ENCODE measurements at places on chromosomes 1 and 21.

- DNase-seq, result no peak
These were observed 15.9 kb upstream of the POGZ start for GRCh38 chr1:151475175-151475574.

DNA sequence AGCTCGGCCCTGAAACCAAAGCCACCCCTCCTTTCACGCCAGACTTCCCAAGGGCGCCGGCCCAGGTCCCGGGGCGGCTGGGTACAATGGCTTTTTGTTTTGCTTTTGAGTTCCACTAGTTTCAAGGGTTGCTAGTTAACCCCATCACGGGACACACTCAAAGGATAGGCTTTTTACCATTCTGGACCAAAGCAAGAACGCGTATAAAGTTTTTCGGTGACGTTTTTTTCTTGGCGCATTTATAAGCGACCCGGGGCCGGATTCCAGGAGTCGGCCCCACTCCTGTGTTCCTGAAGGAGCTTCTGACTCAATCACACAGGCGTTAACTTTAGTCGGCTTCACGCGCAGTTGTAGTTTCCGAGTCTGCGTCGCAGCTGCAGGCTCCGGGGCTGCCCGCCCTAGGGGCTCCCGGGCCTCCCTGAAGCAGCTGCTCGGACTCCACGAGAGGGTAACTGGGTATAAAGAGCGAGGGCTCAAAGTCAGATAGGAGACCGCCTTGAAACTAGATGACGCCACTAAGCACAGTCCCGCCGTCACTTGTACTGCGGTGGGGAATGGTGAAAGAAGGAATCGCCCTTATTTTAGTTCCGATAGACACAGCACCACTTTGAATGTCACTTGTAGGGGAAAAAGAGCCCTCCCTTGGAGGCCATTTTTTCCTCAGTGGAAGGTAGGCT is 707 bp upstream of the KLHL21 start:
- DNase-seq, result peak; percentile 84

GRCh38 chr1:216665406-216665805 is 57.8 kb downstream of the ESRRG start:
- no peak for DNase-seq

DNA sequence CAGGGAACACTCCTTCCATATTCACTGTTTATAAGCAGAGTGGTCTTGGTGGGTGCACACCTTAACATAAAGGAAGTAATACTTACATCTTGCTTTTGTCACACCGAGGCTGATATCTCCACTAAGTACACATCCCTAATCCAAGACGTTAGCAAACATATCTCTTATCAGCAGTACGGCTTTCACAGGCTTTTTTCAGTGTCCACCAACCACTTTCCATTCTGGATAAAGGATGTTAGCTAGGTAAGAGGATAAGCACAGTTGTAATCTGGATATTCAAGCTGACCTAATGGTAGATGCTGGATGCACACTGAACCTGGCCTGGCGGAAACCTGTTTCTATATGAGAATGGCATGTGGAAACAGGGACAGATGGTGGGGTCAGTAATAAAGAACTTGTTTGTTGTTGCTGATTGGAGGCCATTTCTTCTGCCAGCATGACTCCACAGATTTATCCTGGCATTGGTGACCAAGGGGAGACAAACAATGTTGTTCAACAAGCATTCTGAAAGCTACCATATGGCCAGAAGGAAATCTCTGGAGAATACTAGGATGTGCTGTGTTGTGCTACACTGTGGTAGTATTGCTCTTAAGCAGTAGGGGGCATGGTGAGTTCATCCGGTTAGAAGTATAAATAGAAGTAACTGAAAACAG is 416.4 kb downstream of the PTBP2 start:
- DNase-seq, result no peak

- no peak for DNase-seq
These were observed 42.7 kb downstream of the NIBAN1 start for GRCh38 chr1:184931566-184931965.

- no peak for DNase-seq
These were observed 10.0 kb upstream of the KCNA10 start for GRCh38 chr1:110529011-110529410.

- DNase-seq, result no peak
These were observed 70.6 kb downstream of the LAMC1 start for GRCh38 chr1:183093786-183094298.

DNA sequence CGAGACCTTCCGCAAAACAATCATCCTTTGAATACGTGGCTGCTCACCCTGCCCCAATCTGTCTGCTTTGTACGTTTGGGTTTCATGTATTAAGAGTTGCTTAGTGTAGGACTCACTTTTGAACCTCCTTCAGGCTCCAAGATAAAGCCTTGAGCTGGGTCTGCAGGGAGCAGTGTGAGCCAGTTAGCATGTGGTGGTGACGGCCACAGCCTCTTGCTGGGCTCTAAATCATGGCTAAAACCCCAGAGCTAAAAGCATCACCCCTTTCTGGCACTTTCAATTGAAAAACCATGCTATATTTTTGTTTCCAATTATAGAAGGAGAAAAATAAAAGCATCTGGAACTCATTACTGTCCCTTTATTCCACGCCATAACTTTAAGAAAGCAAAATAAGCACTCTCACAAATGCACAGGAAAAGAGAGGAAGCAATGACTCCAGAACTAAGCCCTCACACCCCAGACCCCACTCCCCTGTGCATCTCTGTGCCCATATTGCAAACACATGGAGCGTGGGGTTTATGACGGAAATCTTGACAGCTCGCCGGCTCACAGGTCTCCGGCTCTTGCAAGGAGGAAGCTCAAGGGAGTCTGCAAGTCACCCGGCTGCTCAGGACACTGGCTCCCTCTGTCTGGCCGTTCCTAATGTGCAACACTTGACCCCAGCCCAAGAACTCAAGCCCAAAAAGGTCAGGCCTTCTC is 135.5 kb downstream of the MIS18A start:
- peak; percentile 82 for DNase-seq

GRCh38 chr21:30717105-30717504 is 1.5 kb downstream of the KRTAP21-3 start:
- DNase-seq, result no peak

- no peak for DNase-seq
These were observed 23.4 kb upstream of the FCGR2A start for GRCh38 chr1:161481624-161482392.

DNA sequence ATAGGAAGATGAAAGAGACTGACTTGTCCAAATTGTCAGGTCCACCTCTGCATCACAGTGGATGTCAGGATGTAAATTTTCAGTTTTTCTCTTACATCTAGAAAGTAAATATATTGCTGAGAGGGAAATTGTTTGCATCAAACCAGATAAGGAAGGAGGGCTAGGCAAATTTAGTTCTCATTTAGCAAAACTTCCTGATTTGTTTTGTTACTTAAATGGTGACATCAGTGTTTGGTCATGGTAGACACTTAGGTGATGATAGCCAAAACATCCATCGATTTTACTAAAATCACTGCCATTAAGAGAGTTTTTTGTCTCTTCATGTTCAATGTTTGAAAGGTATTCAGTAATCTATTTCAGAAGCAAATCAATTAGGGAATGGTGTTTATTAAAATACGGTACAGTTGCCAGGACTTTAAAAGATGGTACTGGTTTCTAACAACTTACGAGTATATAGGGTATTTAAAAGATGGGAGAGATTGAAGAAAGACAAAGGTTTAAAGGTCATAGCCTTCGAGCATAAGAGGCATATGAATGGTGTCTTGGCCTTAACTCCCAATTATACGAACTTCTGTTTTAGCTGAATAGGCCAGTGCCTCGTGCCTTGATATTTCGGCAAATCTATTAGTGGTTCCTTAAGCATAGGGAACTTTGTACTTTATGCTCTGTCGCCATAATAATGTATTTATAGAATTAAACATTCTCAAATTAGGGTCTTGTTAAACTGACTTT is 3.0 kb downstream of the IER5 start:
- no peak for DNase-seq

- DNase-seq, result no peak
These were observed 46.7 kb upstream of the GUCA2A start for GRCh38 chr1:42211224-42211623.

- no peak for DNase-seq
These were observed 24.8 kb upstream of the ELOA start for GRCh38 chr1:23718482-23718881.

GRCh38 chr1:116990612-116991151 is 10.9 kb upstream of the CD101 start:
- DNase-seq, result peak; percentile 84

- no peak for DNase-seq
These were observed 12.1 kb downstream of the LGR6 start for GRCh38 chr1:202205523-202206190.

DNA sequence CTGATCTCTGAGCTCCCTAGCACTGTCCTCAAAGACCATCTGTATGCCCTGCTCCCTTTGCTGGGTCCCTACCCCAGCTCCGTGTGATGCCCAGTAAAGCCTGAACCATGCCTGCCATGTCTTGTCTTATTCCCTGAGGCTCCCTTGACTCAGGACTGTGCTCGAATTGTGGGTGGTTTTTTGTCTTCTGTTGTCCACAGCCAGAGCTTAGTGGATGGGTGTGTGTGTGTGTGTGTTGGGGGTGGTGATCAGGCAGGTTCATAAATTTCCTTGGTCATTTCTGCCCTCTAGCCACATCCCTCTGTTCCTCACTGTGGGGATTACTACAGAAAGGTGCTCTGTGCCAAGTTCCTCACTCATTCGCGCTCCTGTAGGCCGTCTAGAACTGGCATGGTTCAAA is 5.7 kb downstream of the GSTM5 start:
- DNase-seq, result no peak

DNA sequence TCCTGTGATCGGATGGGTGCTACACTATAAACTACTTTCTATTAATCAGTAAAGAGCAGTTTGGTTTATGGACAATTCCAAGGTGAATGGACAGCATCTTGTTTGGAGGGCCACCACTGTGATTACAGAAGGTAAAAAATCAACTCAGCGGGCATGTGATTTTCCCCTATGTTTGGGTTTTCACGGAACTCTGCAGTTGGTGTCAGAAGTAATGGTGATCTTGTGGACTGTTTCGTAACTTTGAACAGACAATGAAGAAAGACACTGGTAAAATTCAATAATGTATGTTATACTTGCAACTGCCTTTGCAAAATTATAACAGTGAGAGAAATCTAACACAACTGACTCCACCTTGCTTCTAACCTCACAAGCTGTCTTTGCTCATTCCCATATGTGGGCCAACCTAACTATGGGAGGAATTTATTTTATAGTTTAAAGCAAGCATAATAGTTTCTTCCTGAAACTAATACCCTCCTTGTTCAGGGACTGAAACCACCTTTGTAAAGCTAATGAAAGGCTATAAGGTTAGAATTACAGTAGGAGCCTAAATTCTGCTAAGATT is 53.2 kb downstream of the TRIM33 start:
- no peak for DNase-seq

- DNase-seq, result no peak
These were observed 34.7 kb downstream of the RGSL1 start for GRCh38 chr1:182484531-182485257.

GRCh38 chr1:40409467-40409866 is 35.9 kb downstream of the SMAP2 start:
- no peak for DNase-seq

GRCh38 chr1:228469413-228470162 is 17.6 kb upstream of the RNF187 start:
- no peak for DNase-seq

GRCh38 chr1:198701766-198702539 is 63.1 kb downstream of the PTPRC start:
- no peak for DNase-seq

- no peak for DNase-seq
These were observed 5.7 kb downstream of the C1orf210 start for GRCh38 chr1:43279666-43280065.

DNA sequence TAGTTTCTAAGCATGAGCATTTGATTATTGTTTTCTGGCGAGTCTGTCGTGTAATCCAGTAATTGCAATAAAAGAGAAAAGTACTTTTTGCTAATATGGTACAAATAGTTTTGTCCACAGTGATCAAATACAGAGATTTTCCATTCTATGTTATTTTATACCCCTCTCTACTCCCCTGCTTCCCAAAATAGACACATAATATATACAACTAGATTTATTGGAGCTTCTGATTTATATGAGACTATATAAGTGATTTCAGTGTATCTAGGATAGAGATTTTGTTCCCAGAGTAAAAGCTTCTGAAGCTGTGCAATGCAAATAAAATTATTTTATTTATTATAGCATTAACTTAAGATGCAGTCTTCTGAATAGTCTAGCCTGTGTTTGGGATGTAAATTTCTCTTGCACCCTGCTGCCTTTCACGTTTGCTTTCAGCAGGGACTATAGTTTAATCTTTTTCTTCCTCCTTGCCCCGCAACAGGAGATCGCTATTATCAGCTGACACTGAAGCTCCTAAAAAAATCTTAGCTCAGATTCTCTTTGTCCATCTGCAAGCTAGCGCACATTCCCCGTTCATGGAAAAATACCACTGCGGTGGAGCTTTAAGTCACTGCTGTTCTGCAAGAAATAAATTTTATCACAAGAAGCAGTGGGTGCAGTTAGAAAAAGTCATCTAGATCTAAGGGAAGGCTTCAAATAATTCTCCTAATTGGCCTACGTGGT is 273.3 kb downstream of the DISC1 start:
- no peak for DNase-seq

DNA sequence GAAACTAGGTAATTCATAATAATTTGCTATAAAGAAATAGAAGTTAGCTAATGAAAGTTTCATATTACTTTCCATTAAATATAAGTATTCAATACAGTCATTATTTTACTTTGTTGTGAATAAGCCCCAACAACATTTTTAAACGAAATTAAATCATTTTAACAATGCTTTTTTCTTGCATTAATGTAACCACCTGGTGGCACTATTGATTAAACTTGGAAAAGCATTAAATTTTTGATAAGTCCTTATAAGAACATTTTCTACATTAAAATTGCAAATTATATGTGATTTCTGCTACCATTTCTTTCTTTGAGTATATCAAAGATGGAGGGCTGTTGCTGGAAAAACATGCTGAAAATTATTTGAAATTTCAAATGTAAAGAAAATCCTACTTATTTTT is 918.8 kb upstream of the TMPRSS15 start:
- no peak for DNase-seq

DNA sequence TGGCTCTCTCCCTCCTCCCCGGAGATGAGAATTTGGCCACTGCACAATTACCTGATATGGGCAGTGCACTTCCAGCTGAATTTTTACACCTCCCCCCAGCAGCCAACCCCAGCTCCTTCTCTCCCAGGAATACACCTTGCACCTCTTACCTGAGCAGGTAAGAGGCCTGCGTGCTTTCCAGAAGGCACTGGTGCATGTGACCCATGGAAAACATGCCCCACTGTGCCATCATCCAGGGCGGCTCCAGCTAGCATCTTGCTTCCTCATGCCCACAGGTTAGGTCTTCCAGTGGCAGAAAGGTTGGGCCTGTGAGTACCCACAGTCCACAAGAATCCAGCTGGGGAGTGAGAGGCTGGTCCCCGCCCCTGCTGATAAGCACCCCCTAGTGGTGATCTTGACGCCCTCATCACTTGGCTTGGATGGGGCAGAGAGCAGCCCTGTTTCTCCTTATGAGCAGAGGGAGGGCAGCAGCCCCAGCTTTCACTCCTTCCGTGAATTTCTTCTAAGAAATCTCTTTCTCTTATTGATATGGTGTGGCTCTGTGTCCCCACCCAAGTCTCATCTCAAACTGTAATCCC is 57.8 kb downstream of the EDARADD start:
- DNase-seq, result no peak
